ENCODE measurements at places on chromosomes 7 and 10. TPM values are rescaled to one million over a fixed set of nuclear protein-coding genes. Genes with fewer than 3 reads are reported as not detected.

HABP2 gene
- 0.40 TPM for polyA plus RNA-seq

- no peak for DNase-seq
Measured at GRCh38 chr7:123433665-123434064, 100.7 kb downstream of the IQUB start.

UPK3B gene
- 0.17 TPM for polyA plus RNA-seq

DNA sequence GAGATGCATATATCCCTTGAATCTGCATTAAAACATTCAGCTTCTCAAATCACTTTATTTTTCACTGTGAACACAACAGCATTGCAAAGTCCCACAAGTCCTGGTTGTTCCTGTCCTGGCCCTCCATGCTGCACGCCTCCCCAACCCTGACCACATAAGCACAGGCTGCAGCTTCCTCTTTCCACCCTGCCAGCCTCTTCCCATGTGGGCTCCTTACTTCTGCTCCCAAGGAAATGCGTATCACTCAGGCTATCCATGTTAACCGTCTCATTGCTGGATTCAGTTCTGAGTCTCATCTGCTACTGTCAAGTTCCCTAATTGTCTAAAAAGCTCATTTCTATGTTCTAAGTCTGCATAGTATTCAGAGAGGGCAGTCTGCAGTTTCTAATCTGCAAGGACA, 89.7 kb upstream of the ZPBP start:
- no peak for DNase-seq

- DNase-seq, result no peak
Measured at GRCh38 chr10:102408728-102409603, 9.6 kb downstream of the PSD start.

GRCh38 chr10:92187101-92187500, 103.8 kb downstream of the CPEB3 start:
- DNase-seq, result no peak

FBXL13 gene
- polyA plus RNA-seq, result 3.0 TPM

DNA sequence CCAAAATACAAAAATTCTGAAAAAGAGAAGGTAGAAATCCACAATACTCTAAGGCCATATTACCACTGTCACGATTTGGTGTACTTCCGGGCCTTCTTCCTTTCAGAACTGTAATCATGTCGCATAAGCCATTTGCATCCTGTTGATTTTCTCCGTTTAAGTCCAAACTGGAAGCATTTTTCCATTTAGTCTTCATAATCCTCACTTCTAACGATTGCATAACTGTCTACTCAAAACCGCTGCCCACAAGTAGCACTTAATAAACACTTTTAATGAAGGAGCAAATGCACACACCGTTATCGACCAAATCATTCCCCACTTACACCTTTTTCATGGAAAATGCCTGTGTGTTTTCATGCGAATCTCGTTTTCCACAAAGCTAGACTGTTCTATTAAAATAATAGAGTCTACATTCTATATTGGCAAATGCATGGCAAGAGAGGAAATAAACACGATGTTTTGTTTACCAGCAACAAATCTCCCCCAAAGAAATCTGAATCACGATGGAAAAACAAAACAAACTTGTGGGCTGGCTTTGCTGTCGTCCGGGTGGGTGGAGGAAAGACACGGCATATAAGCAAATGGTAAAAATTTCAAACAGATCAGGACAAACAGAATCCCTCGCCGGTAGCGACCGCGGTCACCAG, 1.0 kb downstream of the ATE1 start:
- peak; percentile 36 for DNase-seq

All from right renal cortex interstitium (tissue), 3 donors.